ENCODE measurements at places on chromosomes 13 and 19. TPM values are rescaled to one million over a fixed set of nuclear protein-coding genes. Genes with fewer than 3 reads are reported as not detected.

DNA sequence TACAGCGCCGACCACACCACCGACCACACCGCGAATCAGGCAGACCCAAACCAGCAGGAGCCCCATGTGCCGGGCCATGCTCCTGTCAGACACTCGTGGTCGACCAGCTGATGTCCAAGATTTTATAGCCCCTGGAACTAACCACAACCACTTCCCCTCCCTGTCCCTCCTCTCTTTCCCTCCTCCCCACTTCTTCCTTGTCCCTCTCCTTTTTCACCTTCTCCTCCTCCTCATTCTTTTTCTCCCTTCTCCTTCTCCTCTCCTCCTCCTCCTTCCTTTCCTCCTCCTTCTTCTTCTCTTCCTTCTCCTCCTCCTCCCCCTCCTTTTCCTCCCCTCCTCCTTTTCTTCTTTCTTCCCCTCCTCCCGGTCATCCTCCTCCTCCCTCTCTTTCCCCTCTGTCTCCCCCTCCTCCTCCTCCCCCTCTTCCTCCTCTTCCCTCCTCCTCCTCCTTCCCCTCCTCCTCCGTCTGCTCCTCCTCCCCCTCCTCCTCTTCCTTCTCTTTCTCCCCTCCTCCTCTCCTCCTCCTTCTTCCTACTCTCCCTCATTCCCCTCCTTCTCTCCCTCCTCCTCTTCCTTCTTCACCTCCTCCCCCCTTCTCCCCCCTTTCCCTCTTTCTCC, 670 bp downstream of the BSPH1 start:
- DNase-seq: no peak

GRCh38 chr19:35843676-35844481, 8.4 kb downstream of the NPHS1 start:
- DNase-seq: no peak

DNA sequence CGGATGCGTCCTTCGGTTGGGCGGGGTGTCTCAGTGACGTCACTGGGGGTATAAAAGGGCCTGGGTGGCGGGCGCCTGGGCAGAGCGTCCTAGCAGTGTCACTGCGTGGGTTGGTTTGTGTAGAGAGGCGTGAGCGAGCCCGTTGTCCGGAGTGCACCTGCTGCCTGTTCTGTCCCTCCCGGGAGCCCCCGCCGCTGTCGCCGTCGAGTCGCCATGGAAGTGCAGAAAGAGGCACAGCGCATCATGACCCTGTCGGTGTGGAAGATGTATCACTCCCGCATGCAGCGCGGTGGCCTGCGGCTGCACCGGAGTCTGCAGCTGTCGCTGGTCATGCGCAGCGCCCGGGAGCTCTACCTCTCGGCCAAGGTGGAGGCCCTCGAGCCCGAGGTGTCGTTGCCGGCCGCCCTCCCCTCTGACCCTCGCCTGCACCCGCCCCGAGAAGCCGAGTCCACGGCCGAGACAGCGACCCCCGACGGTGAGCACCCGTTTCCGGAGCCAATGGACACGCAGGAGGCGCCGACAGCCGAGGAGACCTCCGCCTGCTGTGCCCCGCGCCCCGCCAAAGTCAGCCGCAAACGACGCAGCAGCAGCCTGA, 2.9 kb downstream of the IER2 start:
- peak; percentile 96 for DNase-seq

GRCh38 chr13:60178327-60178726, 14.6 kb upstream of the DIAPH3 start:
- no peak for DNase-seq

GRCh38 chr19:14943601-14944000, 2.3 kb downstream of the OR7C2 start:
- no peak for DNase-seq

GRCh38 chr13:79185580-79185979, 220.5 kb downstream of the RBM26 start:
- no peak for DNase-seq

GRCh38 chr13:39159846-39160370, 121.7 kb downstream of the NHLRC3 start:
- no peak for DNase-seq

DNA sequence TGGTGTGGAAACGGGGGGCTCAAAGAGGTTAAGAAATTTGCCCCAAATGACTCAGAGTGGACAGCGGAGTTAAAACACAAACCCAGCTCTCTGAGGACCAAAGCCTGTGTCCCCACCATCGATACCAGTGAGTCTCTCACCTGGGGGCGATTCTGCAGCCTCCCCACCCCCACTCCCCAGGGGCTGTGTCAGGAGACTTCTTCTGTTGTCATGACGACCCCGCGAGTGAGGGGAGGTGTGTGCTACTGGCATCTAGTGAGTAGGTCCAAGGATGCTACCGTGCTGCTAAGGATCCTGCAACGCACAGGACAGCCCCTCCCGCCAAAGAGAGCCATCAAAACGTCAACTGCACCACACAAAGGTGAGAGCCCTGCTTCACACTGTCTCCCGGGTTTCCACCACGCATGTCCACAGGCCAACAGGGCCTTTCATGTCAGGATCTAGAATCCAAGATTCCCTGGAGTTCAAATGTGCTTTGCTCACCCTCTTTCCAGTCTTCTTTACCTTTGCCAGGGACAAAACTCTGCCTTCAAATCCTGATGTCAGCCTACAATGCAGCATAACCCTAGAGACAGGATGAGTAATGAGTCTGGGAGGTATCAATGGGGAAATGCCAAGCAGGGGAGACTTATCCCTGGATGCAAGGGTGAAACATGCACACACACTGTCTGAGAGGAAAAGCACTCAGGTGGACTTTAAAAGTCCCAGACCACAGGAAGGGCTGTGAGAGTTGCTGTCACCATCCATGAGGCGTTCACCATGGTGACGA, 3.9 kb downstream of the RANBP3 start:
- DNase-seq: no peak

- no peak for DNase-seq
These were observed 9.2 kb upstream of the CEACAM18 start for GRCh38 chr19:51469162-51469561.

F2RL3 gene
- 0.63 TPM for total RNA-seq

FSD1 gene
- 1.6 TPM for total RNA-seq

VAV1 gene
- 4.4 TPM for total RNA-seq
